ENCODE measurements at places on chromosomes 1 and 21.
A peak's percentile ranks its signal among the peaks of the same experiment; 100 is the strongest.

DNA sequence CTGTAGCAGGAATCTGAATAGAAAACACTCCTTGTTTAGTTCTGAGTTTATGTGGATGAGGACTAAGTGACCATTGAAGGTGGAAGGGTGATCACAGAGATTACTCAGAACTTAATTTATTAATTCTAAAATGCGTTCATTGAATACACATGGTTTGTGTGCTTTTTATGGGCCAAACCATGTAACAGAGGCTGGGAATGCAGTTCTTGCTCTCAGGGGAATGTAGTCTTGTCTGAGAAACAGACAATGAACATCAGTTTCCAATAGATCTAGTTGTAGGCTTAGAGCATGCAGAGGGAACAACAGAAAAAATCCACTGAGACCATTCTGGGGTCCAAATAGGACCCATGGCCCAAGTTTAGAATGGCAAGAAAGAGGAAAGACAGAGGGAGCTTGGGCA is 46.1 kb downstream of the ITSN1 start:
- DNase-seq, result no peak

DNA sequence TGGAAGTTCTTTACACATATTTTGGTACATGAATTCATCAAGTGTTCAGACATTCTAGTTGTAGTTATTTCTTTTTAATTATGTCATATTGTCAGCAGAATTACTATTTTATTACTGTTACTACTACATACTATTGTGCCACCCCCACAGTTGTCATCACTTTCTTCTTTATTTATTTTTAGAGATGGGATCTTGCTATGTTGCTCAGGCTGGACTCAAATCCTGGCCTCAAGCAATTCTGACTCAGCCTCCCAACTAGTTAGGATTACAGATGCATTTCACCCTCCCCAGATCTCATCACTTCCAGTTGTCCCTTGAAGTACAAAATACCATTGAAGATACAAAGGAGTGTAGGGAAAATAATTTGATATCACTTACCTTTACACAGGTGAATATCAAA is 258.0 kb downstream of the KCTD3 start:
- DNase-seq, result no peak

GRCh38 chr21:36626791-36627190 is 72.1 kb upstream of the SIM2 start:
- no peak for DNase-seq

DNA sequence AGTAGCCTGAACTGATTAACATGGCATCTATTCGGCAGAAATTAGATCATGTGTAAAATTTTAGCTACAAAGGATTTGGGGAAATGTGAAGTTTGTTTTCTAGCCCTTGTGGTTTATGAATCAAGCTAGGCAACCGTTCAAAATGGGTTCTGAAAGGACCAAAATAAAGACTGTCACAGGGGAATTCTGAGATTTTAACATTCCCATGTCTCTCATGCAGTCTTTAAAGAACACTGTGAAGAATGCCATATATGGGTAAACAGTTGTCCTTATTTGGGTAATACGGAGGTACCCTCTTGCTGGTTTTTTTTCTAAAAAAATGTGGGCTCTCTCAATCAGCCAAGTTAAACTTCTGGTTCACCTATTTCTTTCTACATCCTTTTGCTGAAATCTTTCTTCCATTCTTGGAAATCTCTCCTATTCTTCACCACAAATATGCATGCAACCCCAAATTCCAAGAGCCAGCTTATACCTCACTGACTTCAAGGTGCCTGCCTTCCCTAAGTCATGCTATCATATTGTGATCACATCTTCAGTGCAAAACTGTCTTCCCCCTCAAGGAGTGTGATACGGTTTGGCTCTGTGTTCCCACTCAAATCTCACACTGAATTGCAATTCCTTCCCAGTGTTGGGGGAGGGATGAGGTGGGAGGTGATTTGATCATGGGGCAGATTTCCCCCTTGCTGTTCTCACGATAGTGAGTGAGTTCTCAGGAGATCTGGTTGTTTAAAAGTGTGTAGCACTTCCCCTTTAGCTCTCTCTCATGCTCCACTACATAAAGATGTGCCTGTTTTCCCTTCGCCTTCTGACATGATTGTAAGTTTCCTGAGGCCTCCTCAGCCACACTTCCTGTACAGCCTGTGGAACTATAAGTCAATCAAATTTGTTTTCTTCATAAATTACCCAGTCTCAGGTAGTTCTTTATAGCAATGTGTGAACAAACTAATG is 308.7 kb downstream of the TTLL7 start:
- no peak for DNase-seq

DNA sequence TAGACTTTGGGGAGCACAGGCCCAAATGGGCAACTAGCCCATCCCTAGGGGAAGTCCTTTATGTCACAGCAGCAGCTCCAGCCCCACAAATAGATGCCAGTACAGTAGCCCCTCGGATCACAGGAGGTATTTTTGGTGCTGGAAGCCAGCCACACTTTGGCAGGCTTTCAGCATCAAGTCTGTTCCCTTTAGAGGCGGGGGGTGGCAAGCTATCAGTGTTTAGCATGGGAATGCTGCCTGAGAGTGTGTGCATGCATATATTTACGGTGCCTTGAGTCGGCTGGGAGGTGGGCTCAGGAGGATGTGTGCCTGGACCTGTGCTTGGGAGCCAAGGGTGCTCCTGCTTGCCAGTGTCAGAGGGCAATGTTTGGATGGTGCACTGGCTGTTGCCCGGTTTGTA is 3.5 kb upstream of the PLXNA2 start:
- DNase-seq, result peak; percentile 67

- DNase-seq, result no peak
Observed at GRCh38 chr1:212491454-212491853, 58.7 kb downstream of the NENF start.

DNA sequence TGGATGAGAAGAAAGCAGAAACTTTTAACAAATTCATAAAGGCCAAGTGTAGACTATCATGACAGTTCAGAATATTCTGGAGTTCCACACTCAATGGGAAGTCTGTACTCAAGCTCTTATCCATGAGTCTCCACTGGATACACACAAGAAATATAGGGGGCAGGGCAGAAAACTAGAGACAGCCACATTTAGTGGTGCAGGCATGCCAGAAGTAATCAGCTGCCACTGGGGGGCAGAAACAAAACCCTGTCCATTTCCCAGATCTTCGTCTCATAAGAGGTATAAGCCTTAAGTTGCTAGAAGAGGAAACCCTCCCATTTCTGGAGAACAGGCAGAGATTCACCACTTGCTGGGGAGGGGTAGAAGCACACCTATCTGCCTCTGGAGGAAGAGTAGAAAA is 166.8 kb upstream of the GALNT2 start:
- DNase-seq, result no peak

DNA sequence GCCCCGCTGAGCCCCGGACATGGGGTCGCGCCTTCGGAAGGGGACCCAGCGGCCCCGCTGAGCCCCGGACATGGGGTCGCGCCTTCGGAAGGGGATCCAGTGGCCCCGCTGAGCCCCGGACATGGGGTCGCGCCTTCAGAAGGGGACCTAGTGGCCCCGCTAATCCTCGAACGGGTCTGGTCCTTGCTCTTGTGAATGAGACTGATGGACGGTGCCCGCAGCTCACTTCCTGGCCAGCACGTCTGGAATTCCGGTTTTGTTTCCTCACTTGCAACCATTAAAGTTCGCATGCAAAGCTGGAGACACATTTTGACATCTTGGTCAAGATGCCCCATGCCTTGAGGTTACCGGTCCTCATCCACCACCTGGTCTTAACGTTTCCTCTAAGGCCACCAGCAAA is 5.6 kb downstream of the WRAP73 start:
- DNase-seq, result peak; percentile 34

DNA sequence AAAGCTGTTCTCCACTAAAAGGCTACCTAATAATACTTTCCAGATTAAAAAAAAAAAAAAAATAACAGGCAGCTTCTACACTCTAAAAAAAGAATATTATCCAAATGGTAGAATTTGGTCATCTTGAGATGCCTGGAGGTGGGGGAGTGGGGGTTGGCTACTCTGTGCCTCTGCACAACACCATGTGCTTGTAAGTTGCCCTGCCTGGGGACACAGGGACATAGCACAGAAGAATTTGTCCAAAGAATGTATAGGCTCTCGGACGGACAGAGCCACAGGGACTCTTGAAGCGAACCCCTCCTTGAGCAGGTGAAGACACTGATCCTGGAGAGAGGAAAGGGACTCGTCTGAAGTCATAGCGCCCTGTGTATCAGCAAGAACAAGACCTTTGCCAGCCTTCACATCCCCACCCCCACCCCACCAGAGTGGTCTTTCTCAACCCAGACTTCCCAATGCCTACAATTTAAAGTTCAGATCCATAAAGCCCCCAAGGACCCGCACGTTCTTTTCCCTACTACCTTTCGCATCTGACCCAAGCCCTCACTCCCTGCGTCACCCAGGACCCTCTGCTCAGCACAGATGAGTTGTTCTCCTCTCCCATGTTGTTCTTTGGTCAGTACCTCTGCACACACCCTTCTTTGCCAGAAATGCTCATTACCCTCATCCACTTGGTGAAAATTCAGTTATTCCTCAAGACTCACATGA is 72.6 kb downstream of the LGR6 start:
- no peak for DNase-seq

- no peak for DNase-seq
Observed at GRCh38 chr1:12177156-12177998, 10.6 kb downstream of the TNFRSF1B start.

Data from suprapubic skin (tissue), 4 donors.